ENCODE measurements at places on chromosomes 6 and 20.

DNA sequence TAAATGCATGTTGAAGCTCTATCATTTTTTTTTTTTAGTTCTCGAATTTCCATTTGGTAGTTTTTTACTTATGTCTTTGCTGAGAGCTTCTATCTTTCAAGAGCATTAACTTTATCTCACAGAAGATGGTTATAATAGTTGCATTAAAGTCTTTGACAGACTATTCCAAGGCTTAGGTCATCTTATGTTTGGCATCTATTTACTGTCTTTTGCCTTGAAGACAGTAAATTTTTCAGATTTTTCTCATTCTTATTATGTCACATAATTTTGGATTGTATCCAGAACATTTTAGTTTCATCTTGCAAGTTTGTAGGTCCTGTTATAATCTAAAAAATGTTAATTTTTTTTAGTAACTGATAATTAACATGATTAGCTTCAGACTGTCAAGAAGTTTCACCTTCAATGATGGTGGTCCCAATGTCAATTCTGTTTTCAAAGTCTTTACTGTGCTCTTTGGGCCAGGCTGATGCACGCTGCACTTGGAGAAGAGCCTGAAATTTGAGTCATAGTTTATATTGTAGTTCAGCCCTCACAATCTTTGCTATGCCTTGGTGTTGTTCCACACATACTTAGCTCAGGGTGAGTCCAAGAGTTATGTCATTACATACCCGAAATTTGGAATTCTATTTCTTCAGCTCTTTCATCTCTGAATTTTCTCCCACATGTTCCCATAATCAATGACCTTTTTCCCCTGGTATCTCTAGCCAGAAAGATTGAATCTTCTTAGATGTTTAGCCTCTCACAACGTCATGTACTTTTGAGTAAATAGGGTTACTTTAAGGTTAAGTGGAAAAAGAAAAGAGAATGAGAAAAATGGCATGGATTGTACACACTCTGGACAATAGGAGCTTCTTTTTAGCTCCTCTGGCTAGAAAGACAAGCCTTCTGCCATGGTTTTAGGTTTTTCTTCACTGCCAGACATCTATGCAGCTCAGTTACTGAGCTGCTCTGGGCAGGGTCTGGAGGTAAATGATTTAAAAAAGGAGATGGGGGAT lies 110.3 kb upstream of the BTBD3 start:
- DNase-seq: no peak

DNA sequence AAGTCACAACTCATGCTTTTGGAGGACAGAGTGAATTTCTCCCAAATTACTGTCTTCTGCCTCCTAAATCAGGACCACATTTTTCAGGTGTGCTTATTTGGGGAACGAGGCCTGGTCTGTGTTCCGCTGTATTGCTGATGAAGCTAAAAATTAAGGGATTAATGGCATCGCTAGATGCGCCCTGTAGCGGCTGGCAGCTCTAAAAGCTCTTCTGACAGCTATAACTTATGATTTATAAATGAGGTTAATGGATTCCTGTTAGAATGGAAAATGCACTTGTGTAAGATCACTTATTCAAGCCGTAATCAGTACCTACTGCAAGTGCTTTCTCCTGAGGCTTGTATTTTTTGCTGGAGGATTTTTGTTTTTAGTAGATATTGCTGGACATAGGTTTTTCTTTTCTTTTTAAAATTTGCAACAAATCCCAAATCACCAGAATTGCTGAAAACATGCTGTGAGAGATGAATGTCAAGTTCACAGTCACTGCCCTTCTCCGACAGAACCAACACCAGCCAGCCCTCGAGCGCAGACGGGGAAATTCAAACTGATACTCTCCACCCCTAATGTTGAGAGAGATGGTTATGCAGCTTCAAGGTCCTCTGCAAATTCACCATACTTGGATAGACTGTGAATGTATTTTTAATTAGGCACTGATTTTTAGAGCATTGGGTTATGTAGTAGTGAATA lies 49.1 kb downstream of the AKAP12 start:
- DNase-seq: no peak

- no peak for DNase-seq
Observed at GRCh38 chr6:15516923-15517560, 145.8 kb downstream of the DTNBP1 start.

DNA sequence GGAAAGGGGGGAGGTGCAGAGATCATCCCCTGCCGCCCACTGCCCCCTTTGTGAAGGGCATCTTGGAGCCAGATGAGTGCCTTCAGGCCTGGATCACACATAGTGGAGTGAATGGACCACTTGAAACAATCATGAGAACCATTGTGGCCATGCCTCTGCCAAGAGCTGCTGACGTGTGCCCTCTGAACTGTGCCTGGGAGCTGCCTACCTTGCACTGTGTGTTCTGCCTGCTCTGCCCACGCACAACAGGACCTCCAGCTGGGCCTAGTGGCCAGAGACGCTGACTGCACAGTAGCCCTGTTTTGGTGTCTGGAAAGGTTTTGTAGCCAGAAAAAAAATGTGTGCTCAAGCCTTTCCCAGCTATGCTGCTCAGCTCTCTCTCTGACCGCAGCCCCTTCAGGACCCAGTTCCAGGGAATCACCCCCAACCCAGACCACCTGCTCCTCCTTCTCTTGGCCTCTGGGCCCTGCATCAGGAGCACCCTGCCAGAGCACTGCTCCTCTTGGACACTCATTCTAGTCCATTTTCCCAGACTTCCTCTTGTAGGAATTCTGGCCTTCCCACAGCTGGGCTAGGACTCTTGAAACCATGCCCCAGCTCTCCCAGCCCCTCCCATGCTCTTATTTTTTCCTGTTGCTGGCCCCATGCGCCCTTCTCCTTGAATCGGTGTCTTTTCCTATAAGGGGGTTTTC lies 1.6 kb upstream of the ADIG start:
- DNase-seq: no peak

DNA sequence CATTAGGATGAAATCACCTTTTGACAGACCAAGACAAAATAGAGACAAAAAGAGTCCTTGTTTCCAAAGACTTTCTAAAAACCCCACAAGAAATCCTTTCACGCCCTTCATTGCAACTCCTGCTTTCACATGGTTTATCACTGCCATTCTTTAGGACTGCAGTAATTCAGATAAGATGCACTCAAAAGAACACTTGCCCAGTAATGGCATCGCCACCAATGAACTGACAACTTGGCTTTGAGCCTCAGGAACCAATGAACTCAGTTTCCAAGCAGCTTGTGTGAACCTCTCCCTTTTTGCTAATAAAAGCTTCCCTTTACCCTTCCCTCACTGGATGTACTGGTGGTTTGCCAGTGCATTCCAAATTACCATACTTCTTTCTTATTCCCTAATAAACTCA lies 21.8 kb downstream of the OSTM1 start:
- no peak for DNase-seq

GRCh38 chr6:107344981-107345380 lies 114.4 kb downstream of the PDSS2 start:
- no peak for DNase-seq

GRCh38 chr6:2891768-2892170 lies 11.3 kb downstream of the SERPINB9 start:
- no peak for DNase-seq

DNA sequence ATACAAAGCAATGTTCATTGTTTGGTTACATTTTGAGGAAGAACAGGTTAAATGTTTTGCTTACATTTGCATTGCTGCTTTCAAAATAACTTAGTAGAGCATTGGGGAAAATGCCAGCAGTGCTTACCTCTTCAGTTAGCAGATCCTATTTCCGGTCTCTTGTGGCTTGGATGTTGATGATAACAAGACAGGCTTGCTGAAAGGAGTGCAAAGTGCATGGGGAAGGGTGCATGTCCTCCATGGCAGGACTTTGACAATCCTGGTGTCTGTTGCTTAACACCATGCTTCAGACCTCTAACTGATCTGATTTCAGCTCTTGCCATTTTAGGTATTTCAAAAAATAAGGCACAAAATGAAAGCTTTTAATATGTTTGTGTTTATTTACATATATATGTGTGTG lies 21.1 kb downstream of the TPD52L1 start:
- no peak for DNase-seq

- DNase-seq: no peak
Observed at GRCh38 chr6:25350573-25350972, 71.4 kb downstream of the CARMIL1 start.

GRCh38 chr6:143611580-143611979 lies 66.2 kb upstream of the PHACTR2 start:
- no peak for DNase-seq

DNA sequence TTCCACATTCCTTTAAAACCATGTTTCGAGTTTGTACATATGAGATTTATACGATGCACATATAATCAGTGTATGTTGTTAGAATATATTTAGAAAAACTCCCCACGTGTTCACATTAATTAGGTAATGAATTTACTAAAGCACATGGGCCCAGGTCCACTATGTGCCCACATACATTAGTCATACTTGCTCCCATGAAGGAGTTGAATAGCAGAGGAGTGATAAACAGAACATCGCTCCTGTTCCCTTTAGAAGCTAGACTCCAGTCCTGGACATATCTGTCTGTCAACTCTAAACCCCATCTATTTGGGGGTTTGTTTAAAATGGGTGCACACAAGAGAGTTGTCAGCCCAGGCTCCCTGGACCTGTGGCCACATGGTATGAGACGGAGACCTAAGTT lies 108.1 kb upstream of the TIAM2 start:
- no peak for DNase-seq

- DNase-seq: no peak
Observed at GRCh38 chr6:17703256-17703694, 3.5 kb downstream of the NUP153 start.

DNA sequence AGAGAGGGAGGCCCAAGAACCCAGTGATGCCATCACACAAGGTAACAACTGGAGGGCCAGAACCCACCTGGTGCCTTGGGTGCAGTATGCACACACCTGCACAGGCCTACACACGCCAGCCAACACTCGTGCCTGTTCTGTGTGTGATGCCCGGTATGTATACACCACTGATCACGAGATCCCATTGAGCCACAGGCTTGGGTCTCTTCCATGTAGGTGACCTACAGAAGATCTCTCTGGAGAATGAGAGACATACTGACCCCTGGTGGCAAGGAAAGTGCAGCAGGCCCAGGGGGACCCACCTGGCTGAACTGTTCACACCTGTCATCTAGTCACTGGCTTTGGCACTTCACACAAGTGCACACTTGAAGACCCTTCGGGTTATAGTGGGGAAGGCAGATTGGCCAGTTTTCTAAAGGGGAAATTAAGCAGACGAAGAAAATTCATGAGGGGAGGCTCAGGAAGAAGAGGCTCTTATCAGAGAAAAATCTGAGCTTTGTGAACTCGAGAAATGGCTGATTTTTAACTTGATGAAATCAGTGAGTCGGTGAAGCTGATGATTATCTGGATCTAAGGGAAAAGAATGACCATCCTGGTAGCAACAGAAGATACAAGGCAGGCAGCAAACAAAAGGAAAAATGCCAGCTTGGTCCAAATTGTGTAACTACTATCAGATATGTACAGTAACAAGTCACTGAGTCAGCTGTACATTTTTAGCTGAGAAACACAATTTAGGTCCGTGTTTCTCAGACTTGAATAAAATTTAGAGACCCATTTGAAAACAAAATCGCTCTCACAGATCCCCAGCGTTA lies 69.1 kb upstream of the PBOV1 start:
- DNase-seq: peak; percentile 73

- DNase-seq: peak; percentile 21
Observed at GRCh38 chr6:40918040-40918651, 120.9 kb downstream of the UNC5CL start.

DNA sequence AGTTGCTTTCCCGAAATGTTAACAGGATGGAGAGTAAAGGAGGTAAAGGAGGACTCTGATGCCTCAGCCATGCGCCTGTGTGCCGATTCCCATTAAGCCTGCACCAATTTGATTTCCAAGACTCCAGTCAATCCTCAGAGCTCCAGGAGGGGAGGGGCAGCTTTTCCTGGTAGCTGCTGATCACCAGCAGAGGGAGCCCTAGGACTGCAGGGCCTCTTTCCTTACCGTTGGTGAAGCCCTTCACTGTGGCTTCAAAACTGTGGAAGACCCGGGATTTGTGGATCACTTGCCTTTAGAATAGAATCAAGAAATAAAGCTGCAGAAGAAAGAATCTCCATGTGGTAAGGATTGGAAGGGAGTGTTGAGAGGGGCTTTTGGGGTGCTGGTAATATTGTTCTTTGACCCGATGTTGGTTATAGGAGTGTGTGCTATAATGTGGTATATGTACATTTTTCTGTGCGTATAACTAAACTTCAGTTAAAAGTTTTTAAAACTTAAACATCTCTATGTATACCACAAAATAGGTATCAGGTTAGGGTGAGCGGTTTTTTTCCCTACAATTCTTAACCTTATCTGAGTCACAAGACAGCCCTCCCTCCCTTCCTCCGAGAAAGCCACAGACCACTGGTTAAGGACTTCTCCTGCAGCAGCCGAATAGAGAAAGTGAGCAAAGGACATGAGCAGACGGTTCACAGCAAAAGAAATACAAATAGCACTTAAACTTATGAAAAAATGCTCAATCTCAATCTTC lies 6.9 kb upstream of the OSER1 start:
- peak; percentile 89 for DNase-seq

GRCh38 chr20:32672982-32673851 lies 524 bp downstream of the C20orf203 start:
- no peak for DNase-seq

- peak; percentile 82 for DNase-seq
Observed at GRCh38 chr6:105179244-105180065, at the start of gene POPDC3. Gene POPDC3 (minus strand): TSS chr6:105180014. CDS start chr6:105161909, 18,105 bp downstream.

- DNase-seq: no peak
Observed at GRCh38 chr6:48474830-48475229, 363.8 kb upstream of the PTCHD4 start.

DNA sequence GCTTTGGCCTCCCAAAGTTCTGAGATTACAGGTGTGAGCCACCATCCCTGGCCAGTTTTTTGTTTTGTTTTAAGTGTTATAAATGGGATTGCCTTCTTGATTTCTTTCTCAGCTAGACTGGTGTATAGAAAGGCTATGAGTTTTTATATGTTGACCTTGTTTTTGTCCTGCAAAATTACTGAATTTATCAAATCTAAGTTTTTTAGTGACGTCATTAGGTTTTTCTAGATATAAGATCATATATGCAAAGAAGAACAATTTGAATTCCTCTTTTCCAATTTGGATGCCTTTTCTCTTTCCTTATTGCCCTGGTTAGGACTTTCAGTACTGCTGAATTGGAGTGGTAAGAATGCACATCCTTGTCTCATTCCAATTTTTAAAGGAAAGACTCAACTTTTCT lies 81.3 kb upstream of the MOCS1 start:
- DNase-seq: no peak

- peak; percentile 91 for DNase-seq
Observed at GRCh38 chr6:6008648-6009421, 2.1 kb upstream of the NRN1 start.

- no peak for DNase-seq
Observed at GRCh38 chr6:24228681-24229255, 102.8 kb downstream of the NRSN1 start.

DNA sequence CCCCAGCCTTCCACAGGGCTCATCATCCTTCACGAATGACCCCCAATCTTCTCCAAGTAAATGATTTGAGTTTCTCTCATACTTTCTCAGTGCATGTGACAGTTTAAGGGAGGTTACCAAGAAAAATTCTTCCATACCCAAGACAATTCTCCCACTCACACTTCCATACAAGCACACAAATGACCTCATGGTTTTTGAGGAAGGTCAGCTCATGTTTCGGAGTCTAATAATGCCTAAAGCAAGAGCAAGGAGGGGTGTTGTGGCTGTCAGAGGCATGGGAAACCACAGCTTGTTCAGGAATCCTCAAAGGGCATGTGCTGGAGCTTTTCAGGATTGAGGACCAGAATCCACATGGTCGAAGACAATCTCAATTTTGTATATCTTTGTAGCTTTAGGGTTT lies 279.0 kb downstream of the MAFB start:
- DNase-seq: no peak
